Esophagus muscularis mucosa (tissue), 4 donors: ENCODE measurements at places on chromosomes 7 and 10. TPM values are rescaled to one million over a fixed set of nuclear protein-coding genes. Genes with fewer than 3 reads are reported as not detected.

DNA sequence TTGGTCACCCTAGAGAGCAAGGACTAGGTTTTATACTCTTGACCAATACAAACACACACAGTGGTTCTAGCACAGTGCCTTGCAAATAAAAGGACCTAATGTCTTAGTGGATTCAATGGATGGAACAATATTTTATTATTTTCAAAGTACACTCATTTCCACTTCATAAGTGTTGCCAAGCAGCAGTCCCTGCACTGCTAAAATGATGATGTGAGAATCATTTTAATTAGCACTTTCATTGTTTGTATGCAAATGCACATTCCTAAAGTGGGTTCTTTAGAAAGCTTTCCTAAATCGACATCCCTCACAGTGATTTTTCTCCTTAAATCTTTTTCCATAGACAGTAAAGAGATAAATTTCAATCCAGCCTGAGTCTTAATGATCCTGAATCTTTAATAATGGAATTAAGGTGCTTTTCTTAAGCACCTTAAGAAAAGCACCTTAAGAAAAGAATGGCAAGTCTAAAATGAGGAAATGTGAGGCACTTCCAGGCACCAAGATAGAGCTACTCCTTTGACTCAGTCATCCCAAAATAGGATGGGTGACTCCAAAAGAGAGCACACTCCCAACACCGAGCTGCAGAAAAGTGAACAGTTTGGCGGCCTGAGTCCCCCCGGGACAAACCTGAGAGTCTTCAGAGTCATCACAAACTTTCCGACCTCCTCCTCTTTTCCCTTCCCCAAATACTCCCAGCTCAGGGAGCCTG lies 84.5 kb downstream of the SORBS1 start:
- H3K27me3 ChIP-seq, result no peaks in the 10 kb centered on the region
- H3K27ac ChIP-seq, result peak overlapping the region; percentile 91
- peaks cover 100% of the 10 kb centered on the region for H3K4me1 ChIP-seq
- H3K36me3 ChIP-seq, result no peaks in the 10 kb centered on the region
- no peak overlapping the region for H3K4me3 ChIP-seq

GRCh38 chr10:112363696-112364688 lies 9.9 kb upstream of the ACSL5 start:
- no peak overlapping the region for H3K4me3 ChIP-seq
- H3K27ac ChIP-seq, result no peak overlapping the region
- DNase-seq, result no peak

DNA sequence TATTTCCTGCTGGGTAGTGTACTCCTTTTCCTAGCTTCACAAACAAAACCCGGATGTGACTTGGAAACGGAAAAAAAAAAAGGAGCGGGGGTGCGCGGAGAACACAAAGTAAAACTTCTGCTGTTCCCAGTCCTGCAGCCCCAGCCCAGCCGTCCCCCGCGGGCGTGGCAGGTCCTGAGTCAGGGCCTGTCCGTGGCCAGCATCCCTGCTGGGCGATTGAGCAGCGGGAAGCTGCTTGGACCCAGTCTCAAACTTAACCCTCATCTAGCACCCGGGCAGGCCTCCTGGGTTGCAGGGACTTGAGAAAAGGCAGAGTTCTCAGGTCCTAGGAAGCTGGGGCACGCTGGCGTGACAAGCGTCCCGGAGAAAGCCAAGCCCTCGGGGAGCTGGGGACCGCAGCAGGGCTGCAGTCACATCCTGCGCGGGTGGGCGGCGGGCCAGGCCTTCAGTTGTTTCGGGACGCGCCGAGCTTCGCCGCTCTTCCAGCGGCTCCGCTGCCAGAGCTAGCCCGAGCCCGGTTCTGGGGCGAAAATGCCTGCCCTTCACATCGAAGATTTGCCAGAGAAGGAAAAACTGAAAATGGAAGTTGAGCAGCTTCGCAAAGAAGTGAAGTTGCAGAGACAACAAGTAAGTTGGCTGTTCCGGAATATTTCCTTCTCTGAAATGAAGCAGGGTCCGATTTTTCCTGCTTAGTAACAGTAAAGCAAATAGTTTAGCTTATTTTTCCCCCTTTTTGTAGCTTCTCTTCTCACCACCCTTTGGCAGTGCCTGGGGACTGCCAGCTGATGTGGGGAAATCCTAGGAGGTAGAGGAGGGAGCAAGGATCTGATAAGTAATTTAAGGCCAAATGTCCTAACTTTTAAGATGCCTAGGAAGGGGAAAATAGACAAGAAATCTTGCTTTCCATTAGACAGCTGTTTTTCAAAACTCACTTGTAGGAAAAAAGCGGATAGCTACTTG lies at the start of gene GNG11:
Gene GNG11, plus strand, starts transcription at position 129 of the 960 bp plus-strand sequence. Its CDS starts 403 bp downstream, at position 532.
- no peak for DNase-seq
- H3K27me3 ChIP-seq, result no peaks in the 10 kb centered on the region
- H3K4me3 ChIP-seq, result peak within 1 kb of the TSS; percentile 60

DNA sequence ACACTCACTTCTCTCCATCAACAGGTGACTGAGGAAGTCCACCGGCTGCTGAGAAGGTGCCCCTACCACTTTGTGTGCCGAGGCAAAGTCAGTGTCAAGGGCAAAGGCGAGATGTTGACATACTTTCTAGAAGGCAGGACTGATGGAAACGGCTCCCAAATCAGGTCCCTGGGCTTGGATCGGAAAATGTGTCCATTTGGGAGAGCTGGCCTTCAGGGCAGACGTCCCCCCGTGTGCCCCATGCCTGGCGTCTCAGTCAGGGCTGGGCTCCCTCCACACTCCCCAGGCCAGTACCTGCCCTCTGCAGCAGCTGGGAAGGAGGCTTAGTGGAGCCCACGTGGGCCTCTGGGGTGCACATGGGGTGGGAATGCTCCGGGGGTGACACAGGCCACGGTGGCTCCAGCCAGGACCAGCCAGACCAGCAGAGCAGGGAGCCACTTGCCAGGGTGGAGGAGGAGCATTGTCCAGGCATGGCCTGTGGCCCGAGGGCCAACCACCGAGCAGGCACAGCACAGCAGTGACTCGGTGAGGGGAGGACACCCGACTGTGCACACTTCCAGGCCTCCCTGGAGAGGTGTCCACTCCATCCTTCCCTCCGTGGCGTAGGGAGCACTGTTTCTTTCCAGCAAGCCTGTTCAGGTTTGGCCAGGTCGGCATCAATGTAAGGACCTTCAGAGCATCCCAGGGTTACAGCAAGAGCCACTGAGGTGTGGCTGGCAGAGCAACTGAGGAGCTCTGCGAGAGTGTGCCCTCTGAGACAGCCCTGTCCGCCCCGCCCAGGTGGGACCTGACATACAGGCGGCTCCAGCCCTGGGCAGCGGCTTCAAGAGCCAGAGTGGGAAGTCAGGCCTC lies 139.7 kb downstream of the ADCY1 start:
- H3K36me3 ChIP-seq, result no peaks in the 10 kb centered on the region
- no peak overlapping the region for H3K27ac ChIP-seq
- DNase-seq, result peak; percentile 70
- no peaks in the 10 kb centered on the region for H3K4me1 ChIP-seq

- H3K27ac ChIP-seq, result no peak overlapping the region
- no peaks in the 10 kb centered on the region for H3K36me3 ChIP-seq
- H3K4me3 ChIP-seq, result no peak overlapping the region
- DNase-seq, result no peak
These were observed 24.4 kb upstream of the ELN start for GRCh38 chr7:74003621-74004020.

DNA sequence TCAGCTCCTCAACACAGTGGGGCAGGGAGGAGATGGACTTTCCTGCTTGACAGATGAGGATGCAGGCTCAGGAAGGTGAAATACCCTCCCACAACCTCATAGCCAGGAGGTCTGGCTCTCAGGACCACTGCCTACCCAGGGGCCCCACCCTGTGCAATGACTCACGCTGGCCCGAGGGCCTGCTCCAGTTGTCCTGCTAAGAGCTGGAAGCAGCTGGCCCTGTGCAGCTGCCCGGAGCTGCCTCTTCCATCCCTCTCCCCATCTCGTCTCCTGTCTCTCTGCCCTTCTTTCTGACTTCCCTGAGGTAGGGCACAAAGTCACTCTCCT lies 123.9 kb downstream of the ZMIZ1 start:
- H3K27ac ChIP-seq, result peak overlapping the region; percentile 48
- H3K27me3 ChIP-seq, result no peaks in the 10 kb centered on the region
- H3K4me1 ChIP-seq, result peaks cover 91% of the 10 kb centered on the region
- peaks cover 19% of the 10 kb centered on the region for H3K36me3 ChIP-seq
- no peak overlapping the region for H3K4me3 ChIP-seq

GRCh38 chr10:12418725-12419261 lies 69.4 kb downstream of the CAMK1D start:
- DNase-seq, result no peak
- no peaks in the 10 kb centered on the region for H3K36me3 ChIP-seq
- H3K27ac ChIP-seq, result peak overlapping the region; percentile 37
- peaks cover 11% of the 10 kb centered on the region for H3K4me1 ChIP-seq

- H3K27ac ChIP-seq, result no peak overlapping the region
- H3K4me1 ChIP-seq, result peaks cover 34% of the 10 kb centered on the region
- no peaks in the 10 kb centered on the region for H3K27me3 ChIP-seq
- H3K36me3 ChIP-seq, result no peaks in the 10 kb centered on the region
- H3K4me3 ChIP-seq, result no peak overlapping the region
These were observed 53.6 kb downstream of the COBL start for GRCh38 chr7:51262796-51263531.

The MACROH2A2 gene
- total RNA-seq, result 16.2 TPM

The GDF2 gene
- not detected for total RNA-seq

The ZSCAN21 gene
- 12.9 TPM for total RNA-seq

The SEMA3E gene
- total RNA-seq, result 20.4 TPM
